ENCODE measurements at places on chromosomes 1 and 21.

- DNase-seq, result no peak
Observed at GRCh38 chr1:193471981-193472380, 285.6 kb upstream of the B3GALT2 start.

- DNase-seq, result no peak
Observed at GRCh38 chr21:17414766-17415165, 98.1 kb upstream of the CXADR start.

DNA sequence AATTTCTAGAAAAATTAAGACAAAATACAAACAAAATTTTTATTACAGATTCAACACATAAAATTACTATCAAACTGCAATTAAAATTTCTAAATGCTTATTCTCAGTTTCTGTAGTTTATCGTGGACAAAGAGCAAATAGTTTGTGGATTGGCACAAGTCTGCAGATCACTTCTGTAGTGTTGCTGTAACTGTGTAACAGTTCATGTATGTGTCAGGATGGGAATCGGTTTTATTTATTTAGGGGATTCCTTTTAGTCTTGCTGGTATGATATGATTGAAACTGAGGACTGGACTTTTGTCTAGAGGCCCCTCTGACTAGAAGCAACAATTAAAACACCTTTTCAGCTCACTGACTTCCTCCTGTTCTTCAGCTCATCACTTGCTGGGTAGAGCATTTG, 60.8 kb downstream of the LRIG2 start:
- no peak for DNase-seq

- no peak for DNase-seq
Observed at GRCh38 chr1:60893136-60893930, 189.0 kb upstream of the NFIA start.

GRCh38 chr1:16978567-16979474, 1.6 kb downstream of the MFAP2 start:
- no peak for DNase-seq

GRCh38 chr1:30108186-30108585, 615.2 kb downstream of the MATN1 start:
- DNase-seq, result no peak

DNA sequence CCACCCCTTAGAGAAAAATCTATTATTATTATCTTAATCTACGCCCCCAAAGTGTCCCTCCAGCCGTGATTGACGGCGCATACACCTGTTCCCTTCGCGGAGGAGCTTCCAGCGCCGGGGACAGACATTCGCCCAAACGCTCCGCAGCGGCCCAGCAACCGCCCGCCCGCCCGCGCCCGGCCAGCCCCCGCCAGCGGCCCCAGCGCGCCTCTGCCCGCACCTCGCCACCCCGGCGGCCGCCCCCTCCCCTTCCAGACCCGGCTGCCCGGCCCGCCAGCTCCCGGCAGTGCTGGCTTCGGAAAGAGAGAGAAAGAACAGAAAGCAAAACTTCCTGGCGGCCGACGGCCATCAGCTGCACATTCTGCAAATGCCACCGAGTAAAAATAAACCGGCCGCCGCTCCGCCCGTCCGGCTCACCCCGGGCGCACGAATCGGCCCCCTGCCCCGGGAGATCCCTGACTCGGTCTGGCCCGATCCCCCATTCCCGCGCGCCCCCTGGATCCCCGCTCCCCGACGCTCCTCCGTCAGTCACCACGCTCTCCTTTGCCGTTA, 1.6 kb downstream of the CASZ1 start:
- no peak for DNase-seq

Data from erythroblast (primary cell).